ENCODE measurements at places on chromosomes 16 and 17. TPM values are rescaled to one million over a fixed set of nuclear protein-coding genes. Genes with fewer than 3 reads are reported as not detected.

DNA sequence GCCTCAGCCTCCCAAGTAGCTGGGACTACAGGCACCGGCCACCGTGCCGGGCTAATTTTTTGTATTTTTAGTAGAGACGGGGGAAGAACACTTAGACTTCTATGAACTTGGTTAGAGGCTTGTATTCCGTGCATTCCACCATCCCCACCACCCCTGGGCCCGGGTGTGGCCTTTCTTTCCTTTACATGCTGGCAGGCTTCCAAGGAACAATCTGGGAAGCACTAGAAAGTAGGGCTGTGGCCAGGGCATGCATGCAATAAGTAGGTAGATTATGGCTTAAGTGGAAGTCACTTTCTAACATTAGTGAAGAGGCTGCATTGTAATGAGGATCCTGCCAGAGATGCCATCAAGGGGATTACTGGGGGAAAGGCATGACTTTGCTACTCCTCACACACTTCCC lies 171.6 kb downstream of the SHISA6 start:
- DNase-seq: no peak

- DNase-seq: peak; percentile 92
Measured at GRCh38 chr17:1645207-1646171, at the start of gene SCARF1. Gene SCARF1, minus strand, starts transcription at chr17:1645732. Its CDS starts 35 bp downstream, at chr17:1645697.

DNA sequence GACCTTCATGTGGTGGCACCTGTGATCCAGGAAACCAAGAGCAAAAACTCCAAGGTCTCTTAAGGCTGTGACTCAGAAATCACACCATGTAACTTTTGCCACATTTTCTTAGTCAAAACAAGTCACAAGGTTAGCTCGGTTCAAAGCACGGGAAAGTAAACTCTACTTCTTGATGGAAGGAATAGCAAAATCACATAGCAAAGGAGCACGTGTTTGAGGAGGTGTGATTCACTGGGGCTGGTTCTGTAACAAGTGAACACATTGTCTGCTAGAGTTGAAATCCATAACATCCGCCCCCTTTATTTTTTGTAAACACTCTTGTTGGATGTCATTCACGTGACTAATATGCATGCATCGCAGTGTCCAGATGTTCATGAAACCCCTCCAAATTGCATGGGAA lies 415.0 kb upstream of the MAF start:
- DNase-seq: no peak

DNA sequence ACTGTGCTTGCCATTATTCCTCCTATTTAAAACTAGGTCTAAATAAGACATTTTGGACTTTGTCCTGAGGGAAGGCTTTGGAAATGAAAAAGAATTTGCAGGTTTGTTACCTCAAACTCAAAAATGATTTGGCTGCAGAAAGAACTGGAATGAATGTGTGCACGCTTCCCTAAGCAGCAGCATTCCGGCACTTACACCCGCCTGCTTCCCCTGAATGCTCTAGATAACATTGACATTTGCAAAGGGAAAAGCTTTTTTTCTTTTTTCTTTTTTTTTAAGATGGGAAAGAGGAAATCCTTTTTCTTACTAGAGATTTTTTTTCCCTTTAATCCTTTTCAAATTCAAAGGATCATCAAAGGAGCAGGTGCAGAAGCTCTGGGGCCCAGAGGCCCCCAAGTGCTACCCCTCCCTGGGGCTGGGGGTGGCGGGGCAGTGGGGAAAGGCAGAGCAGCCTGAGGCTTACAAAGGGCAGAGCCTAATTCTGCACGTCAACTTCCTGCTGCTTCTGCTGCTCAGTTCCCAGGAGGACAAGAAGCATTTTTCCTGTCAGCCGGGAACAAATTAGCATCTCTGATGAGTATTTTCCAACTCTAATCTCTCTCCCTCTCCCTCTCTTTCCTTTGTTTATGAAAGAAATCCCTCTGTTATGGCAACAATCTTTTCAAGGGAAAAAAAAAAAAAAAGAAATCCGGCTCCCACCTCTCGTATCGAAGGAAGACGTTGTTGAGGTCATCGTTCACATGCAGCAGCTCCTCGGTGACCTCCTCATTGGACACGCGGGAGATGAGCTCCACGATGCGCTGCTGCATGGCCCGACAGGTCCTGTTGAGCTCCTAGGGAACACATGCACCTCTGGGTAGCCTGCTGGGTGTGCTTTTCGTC lies 32.1 kb upstream of the SREBF1 start:
- no peak for DNase-seq

DNA sequence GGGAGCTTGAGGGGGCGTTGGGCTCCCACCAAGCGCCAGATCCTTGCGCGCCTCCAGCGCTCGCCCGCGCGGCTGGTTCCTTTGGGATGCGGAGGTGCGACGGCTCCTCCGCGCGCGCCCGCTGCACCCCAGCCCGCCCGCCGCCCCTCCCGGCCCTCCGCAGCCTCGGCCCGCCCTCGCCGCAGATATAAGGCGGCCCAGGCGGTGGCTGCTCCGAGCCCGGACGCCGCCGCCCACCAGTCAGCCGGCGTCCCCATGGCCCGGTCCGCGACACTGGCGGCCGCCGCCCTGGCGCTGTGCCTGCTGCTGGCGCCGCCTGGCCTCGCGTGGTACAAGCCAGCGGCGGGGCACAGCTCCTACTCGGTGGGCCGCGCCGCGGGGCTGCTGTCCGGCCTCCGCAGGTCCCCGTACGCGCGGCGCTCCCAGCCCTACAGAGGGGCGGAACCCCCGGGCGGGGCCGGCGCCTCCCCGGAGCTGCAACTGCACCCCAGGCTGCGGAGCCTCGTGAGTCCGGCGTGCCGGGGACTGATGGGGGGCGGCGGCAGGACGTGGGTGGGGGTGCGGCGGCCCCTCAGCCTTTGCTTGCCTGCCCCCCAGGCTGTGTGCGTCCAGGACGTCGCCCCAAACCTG lies at the start of gene NPB:
Gene NPB, plus strand, starts transcription at position 216 of the 630 bp plus-strand sequence. Its CDS starts 40 bp downstream, at position 256.
- no peak for DNase-seq

DNA sequence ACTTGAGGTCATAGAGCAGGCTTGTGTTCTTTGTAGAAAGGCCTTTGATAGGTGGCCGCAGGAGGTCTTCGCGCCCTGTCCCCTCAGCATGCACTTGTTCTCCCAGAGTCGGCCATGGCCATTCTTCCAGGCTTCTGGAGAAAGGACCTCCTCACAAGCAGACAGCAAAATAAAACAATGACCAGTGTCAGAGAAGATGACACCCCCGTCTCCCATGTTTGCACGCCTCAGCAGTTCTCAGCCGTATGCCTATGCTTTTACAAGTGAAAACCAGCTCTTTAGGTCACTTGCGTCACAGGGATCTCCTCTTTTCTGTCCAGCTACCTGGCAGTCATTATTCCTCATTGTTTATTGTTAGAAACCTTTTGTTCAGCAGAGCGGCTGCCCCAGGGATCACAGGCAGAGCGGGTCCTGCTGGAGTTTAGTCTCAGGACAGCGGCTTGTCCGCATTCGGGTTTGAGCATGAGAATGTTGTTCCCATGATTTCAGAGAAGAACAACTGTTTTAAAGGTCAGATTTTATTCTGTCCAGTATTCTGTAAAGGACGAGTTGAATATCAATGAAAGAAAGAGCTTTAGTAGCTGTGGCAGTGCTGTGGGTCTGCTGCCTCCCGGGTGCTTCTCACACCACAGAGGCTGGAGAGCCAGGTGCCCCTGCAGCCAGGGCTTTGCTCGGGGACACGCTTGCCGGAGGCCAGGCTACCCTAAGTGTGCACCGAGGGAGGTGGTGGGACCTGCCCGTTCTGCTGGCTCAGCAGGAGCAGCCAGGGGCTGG lies 123.9 kb downstream of the RPTOR start:
- DNase-seq: no peak

DNA sequence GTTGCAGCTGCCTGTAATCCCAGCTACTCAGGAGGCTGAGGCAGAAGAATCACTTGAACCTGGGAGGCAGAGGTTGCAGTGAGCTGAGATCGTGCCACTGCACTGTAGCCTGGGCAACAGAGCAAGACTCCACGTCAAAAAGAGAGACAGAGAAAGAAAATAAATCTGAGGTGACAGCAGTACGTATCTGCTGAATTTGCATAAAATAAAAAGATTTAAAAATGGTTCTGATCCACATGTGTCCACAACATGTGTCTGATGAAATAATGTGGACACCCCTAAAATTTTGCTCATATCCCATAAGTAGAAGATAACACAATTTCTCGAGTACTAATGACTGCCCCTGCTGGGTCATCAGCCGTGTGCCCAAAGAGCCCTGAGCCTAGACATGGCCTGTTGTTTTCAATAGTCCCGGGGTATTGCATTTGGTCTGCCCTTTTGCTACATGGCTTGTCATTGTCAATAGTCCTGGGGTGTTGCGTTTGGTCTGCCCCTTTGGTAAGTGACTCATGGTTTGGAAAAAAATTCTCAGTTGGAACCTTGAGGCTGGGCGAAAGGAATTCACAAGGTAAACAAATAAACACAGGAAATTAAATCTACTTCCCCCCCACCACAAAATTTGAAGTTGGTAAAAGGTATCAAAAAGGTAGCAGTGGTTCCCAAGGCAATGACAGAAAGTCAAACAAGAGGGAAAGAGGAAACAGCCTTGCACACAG lies 434.6 kb upstream of the MAF start:
- DNase-seq: no peak

GRCh38 chr16:2034696-2035430 lies 8.2 kb downstream of the NHERF2 start:
- DNase-seq: no peak

Gene NT5C
- 27.7 TPM for total RNA-seq

Gene LONP2
- total RNA-seq: 68.1 TPM
